ENCODE measurements at places on chromosomes 3 and 15. TPM values are rescaled to one million over a fixed set of nuclear protein-coding genes. Genes with fewer than 3 reads are reported as not detected.

WDR93 gene
- 0.03 TPM for polyA plus RNA-seq

ARPP19 gene
- polyA plus RNA-seq = 256 TPM

TMOD3 gene
- 4.1 TPM for polyA plus RNA-seq

CCR3 gene
- polyA plus RNA-seq = 0.10 TPM

Measured in psoas muscle (tissue), 8 donors.